ENCODE measurements at places on chromosomes 5 and 9.

- no peak for DNase-seq
Measured at GRCh38 chr5:7904170-7904569, 35.2 kb downstream of the MTRR start.

DNA sequence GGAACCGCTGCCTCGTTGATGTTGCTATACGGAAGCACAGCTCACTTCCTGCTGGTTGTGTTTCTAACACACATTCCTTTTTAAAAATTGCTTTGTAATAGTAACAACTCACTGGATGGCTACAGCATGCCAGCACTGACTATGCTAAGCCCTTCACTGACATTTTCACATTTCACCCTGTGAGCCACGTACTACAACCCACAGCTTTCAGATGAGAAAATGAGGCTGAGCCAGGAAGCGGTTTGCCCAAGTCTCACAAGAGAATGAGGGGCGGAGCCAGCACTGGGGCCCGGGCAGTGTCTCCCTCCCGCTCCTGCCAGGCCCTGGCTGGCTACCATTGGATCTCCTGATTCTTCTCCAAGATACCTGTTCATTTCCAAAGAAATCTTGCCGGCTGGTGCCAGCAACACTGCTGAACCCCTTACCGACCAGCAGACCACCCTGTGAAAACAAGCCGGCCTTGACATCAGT is 38.3 kb downstream of the FAM78A start:
- peak; percentile 83 for DNase-seq

GRCh38 chr9:128887914-128888350 is 6.0 kb downstream of the LRRC8A start:
- DNase-seq: peak; percentile 44

GRCh38 chr9:72909428-72909827 is 43.4 kb downstream of the ALDH1A1 start:
- no peak for DNase-seq

DNA sequence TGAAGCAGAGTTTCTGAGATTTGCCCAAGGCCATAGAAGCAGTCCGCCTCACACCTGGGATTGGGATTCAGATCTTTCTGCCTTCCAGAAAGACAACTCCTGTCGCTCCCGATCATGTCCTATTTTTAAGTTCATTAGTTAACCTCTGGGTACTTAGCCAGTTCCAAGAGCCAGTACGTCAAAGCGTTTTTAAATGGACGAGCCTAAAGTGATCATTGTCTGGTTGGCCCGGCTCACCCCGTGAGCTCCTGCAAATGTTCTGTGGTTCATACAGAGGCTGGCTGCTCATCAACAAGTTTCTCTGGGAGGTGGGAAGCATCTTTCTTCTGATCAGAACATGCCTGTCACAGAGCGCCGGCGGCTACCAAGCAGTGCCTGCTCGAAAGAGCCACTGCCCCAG is 554.5 kb upstream of the WWC1 start:
- DNase-seq: no peak

DNA sequence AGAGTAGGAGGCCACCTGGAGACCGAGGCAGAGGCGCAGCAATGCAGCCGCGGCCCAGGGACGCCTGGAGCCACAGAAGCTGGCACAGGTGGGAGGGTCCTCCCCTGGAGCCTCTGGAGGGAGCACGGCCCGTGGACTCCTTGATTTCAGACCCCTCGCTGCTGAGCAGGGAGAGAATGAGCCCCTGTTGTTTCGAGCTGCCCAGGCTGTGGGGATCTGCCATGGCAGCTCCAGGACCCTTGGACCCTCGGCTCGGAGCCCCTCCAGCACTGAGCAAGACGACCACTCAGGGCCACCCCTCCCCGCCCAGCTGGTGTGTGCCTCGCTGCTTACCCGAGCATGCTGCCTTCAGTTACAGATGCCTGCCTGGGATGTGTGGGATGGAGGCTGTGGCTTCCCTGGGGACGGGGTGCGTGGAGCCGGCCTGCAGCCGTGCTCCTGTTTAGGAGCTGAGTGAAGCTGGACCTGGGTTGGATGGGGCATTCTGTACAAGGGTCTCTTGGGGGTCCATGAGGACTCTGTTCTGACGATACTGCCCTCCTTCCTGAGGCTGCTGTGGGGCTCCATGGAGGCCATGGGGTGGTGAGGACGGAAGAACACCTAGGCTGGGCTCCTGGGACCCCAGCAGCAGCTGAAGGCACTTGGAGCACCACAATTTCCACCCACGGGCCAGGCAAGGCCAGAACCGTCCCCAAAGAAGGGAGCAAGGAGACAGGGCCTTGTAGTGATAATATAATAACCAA is 115.1 kb upstream of the LPCAT1 start:
- DNase-seq: no peak

DNA sequence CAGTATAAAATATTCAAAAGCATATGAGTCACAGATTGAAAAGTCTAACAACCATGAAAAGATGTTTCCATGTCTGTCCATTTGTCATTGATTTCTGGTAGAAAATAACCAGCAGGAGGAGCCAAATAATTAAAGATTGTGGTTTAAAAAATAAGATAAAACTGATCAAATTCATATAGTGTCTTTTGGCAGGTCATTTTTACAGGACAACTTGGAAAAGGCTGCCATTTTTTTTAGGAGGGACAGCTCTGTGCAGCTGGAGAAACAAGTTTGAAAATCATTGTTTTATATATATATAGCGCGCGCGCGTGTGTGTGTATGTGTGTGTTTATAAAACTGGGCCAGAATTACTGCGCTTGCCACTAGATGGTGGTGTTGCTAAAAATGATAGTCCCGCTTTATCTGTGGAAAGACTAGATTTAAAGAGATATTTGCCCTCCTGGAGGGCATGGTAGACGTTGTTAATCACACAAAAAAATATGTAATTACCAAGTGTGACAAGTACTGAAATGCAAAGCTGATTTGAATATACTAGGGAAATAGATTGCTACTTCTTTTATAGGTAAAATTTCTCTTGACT is 1.3 kb upstream of the TRMO start:
- DNase-seq: peak; percentile 91

GRCh38 chr9:131885144-131885609 is 145.3 kb upstream of the RAPGEF1 start:
- DNase-seq: no peak

DNA sequence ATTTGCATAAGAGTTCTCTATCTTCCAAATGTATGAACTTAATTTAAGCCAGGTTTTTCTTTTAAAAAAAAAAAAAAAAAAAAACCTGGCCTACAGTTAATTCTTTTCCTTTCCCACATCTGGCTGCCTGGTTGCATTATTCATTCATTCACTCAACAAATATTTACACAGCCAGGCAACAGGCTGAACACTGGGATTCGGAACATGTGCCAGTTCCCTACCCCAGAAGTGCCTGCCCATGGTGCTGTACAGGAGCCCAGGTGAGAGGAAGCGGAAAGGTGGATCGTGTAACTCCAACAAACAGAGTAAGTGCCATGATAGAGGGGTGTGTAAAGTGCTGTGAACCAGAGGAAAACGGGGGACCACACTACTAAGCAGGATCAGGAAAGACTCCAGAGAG is 93.6 kb downstream of the CDK5RAP2 start:
- DNase-seq: no peak

DNA sequence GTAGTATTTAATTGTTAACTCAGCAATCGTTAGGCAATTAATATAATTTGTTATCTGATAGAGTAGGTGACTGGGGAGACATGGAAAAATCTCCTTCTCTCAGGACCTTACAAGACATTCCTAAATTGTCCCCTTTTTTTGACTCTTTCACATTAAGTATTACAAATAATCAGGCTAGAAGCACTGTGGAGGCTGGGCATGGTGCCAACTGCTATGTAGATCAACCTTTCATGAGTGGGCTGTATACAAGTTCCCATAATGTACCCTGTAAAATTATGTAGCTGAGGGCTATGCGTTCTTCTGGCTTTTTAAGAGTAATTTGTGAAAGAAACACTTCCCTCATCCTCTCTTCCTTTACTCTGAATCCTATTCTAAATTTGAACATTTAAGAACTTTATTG is 140.2 kb downstream of the NFIB start:
- no peak for DNase-seq

GRCh38 chr5:115209279-115209678 is 39.6 kb upstream of the TRIM36 start:
- DNase-seq: peak; percentile 94
